ENCODE measurements at places on chromosomes 12 and 14.

DNA sequence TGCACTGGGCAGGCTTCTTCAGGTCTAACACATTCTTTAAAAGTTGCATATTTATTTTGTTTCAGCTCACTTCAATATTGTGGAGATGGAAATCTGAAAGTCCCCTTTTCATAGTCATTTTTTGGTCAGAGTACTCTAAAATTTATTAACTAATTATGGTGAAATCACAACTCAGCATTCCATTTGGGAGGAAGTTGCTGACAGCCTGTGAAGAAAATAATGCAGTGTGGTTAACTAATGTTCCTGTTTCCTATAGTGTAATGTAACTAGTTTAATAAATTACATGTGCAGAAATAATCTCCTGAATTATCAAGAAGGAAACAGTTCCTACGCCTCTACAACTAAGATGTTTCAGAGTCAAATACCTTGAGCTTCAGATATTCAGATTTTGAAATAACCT lies 17.1 kb downstream of the LRFN5 start:
- no peak for DNase-seq

DNA sequence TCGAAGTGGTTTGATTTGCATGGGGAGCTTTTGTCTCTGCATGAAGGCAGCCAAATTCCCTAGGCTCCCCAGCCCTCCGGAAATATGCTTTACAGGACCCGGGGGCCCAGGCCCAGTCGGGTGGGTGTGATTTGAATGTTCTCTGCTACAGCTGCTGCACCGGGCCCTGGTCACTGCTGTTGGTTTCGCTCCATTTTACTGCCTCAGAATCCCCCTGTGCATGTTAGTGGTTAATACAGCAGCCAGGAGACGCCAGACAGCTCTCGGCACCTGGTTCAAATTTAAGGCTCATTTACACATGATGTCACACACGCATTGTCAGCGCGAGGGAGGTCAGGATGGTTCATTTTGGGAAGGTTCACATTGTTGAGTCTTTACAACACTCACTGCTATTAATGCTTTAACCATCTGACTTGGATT lies 99.6 kb downstream of the SLC38A6 start:
- peak; percentile 0 for DNase-seq

DNA sequence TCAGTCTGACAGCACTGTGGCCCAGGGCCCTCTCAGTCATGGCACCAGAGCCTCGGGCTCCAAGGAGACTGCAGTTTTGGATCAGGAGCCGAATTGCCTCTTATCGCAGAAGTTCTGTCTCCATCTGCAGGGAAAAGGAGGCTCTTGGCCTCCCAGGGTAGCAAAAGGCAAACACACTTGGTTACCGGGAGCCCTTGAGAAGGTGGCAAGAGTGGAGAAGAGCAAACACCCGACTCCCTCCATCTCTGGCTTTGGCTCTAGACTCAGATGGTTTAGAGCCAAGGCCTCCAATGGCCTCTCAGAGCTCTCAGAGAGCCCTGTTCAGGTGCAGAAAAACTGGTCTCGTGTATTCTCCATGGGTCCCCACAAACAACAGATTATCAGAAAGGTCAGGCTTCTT lies 44.6 kb downstream of the NINJ2 start:
- no peak for DNase-seq

DNA sequence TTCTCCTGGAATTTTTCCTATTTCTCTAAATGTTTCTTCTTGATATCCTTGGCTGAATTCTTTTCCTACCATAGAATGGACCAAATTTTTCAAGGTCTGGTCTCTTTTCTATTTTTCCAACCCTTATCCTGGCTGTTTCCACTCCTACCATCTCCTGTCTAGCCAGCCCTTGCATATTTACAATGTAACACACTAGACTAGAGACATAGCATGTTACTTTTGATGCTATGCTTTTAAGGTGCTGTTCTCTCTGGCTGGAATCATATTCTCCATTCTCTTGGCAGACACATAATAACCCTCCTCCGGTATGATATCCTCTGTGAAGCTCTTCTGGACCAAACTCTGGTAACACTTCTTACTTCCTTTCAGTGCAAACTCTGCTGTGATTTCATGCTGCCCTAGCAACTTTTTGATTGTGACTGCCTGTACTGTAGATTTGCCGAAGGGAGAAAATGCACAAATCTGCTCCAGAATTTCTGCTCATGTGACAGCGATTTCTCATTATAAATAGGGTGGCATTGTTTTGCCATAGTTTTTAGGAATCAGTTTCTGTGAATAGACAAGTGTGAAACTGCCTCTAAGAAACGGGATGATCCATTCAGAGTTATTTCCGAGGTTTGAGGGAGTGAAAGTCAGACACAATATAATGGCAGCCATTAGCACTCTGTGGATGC lies 284.4 kb downstream of the MDGA2 start:
- DNase-seq, result no peak

- DNase-seq, result no peak
Measured at GRCh38 chr14:42715316-42715715, 1108.6 kb downstream of the LRFN5 start.

DNA sequence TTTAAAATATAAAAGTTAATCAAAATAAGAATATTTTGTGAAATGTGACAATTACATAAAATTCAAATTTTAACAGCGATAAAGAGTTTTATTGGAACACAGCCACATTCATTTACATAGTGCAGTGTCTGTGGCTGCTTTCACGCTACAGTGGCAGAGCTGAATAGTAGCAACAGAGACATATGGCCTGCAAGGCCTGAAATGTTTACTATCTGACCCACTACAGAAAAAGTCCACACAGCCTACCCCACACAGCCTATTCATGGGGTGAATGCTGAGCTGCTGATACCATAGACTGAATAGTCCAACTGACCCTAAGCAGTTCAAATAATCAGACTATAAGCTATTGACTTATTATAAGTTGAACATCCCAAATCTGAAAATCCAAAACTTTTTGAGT lies 13.2 kb downstream of the GNS start:
- no peak for DNase-seq

- no peak for DNase-seq
Measured at GRCh38 chr12:53053218-53054111, 3.6 kb downstream of the TNS2 start.
